LHCN-M2 (cell line): ENCODE measurements at places on chromosomes 7 and 10.
A peak's percentile ranks its signal among the peaks of the same experiment; 100 is the strongest.

- peak; percentile 78 for DNase-seq
Measured at GRCh38 chr10:43854007-43854406, 205.3 kb upstream of the ZNF32 start.

DNA sequence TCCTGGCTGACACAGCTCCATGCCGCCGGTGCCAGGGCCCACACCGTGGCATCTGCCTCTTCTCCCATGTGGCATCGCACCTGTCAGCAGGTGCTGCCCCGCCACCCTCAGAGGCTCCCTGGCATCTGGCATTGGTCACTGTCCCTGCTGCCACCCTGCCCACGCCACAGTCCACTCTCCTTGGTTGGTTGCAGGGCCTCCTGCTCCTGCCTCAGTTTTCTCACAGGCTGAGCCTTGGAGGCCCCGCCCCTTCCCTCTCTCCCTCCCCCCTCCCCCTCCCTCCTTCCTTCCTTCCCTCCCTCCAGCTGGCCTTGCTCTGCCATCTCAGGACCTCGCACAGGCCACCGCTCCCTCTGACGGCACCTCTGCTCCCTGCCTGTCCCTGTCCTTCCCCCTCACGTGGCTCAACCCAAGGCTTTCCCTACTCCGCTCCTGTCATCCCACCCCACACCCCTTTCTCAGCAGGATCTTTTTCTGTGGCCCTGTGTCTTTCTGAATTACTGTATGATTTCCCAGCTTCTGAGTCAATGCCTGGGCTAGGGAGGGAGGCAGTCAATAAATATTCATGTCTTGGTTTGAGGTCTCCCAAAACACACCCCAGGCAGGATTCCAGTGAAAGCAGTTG, 87.4 kb downstream of the INPP5A start:
- no peak for DNase-seq

- no peak for DNase-seq
Measured at GRCh38 chr7:150967349-150967748, 10.8 kb downstream of the KCNH2 start.

- no peak for DNase-seq
Measured at GRCh38 chr10:12566161-12567115, 217.1 kb downstream of the CAMK1D start.

- DNase-seq: no peak
Measured at GRCh38 chr10:35608328-35608672, 3.2 kb downstream of the GJD4 start.
